ENCODE measurements at places on chromosomes 6 and 20.

DNA sequence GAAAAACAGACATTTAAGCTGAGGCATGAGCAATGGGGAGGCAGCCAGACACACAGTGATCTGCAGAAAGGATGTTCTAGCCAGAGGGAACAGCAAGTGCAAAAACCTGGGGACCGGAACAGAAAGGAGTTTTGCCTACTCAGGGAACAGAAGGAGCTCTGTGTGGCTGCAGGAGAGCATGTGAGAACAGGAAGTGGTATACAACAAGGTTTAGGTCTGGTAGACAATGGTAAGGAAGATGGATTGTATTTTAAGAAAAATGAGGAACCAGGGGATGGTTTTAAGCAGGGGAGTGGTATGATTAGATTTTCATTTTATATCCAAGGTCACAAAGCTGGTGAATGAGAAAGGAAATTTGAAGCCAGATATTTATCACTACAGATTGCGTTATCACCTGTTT is 157.5 kb downstream of the UNC5CL start:
- DNase-seq = no peak

- no peak for DNase-seq
Measured at GRCh38 chr6:35638679-35639078, 50.0 kb downstream of the FKBP5 start.

DNA sequence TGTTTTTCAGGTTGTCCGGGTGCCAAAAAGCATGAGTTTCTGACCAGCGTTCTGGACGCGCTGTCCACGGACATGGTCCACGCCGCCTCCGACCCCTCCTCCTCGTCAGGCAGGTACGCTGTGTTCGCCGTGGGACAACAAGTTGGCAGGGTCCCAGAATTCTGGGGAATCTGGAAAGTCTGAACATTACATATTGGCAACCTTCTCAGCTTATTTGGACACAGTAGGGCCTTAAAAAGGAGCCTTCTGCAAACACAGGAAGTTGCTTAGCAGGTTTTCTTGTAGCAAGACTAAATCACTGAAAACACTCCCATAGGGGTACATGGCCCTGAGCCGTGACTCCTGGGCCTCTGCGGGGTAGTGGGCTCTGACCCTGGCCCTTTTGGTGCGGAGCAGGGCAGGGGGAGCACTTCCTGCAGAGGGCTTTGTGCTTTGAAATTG is 209.7 kb downstream of the SMOC2 start:
- DNase-seq = no peak

- DNase-seq = no peak
Measured at GRCh38 chr6:114202389-114202788, 140.4 kb downstream of the HS3ST5 start.

GRCh38 chr6:5086294-5086890 is 1.3 kb downstream of the PPP1R3G start:
- DNase-seq = no peak

GRCh38 chr20:79565-79964 is 7.9 kb upstream of the DEFB125 start:
- no peak for DNase-seq

DNA sequence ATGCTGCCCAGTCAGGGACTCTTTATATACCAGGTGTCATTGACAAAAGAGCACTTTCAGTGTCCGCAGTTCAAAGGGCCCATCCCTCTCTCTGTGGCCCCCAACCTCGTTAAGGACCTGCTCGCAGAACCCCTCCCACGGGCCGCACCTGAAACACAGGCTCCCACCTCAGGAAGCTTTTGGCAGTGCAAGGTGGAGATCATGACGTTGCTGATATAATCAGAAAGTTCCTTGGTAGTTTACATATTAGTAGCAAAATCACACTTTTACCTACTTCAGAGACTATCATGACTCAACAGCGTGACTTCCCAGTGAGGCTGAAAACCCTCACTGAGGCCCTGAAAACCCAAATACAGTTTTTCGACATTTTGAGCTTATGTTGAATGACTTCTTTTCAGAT is 4.1 kb downstream of the TTLL2 start:
- DNase-seq = no peak

DNA sequence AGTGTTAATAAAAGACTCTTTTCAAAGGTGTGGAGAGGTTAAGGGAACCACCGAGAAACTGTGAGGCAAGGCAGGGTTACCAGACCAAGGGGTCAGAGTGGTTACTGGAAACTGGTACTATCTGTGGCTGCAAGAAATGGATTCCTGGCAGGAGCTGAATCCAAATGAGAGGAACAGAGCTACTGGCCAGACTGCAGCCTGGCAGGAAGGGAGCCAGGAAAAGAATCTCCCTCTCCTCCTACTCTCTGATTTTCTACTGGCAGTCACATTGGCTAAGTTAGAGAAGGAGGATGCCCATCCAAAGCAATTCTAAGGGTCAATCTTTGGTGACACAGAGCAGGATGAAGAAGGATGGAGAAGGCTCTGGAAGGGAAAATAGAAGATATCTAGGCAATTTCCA is 211.5 kb downstream of the GRM1 start:
- DNase-seq = no peak

- DNase-seq = peak; percentile 38
Measured at GRCh38 chr6:31225735-31226134, 46.2 kb downstream of the HLA-C start.

- DNase-seq = no peak
Measured at GRCh38 chr20:25271486-25272222, 23.8 kb downstream of the PYGB start.

DNA sequence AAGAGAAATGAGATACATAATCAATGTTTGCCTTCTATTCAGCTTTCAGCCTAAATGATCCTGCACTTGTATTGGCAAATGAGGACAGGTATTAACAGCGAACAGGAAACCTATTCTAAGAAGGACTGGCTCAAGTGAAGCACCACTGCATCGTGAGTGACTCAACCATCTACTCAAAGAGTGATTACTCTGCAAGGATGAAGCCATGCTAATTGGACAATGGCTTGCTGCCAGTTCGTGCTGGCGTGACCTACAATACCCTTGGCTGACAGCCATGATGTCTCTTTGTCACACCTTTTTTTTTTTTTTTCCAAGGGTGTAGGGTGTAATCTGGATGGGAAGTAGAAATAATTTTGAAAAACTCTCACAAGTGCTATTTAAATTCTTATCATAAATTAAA is 104.9 kb downstream of the GJA10 start:
- no peak for DNase-seq

DNA sequence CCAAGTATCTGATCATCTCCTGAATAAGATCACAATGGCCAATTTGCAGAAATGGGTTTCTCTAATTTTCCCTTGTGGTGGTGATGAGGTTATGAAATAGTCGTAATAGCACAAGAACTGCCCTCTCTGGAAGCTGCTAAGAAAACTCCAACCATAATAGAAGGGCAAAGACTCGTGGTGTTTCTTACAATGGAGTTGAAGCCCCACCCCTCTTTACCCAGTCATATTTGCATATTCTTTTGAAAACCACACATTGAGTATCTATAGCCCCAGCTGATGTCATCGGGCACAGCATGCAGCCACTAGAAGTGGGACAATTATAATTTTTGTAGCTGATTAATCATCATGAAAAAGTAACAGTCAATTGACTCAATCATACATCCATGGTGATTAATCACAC is 452.1 kb upstream of the POU3F2 start:
- DNase-seq = no peak

DNA sequence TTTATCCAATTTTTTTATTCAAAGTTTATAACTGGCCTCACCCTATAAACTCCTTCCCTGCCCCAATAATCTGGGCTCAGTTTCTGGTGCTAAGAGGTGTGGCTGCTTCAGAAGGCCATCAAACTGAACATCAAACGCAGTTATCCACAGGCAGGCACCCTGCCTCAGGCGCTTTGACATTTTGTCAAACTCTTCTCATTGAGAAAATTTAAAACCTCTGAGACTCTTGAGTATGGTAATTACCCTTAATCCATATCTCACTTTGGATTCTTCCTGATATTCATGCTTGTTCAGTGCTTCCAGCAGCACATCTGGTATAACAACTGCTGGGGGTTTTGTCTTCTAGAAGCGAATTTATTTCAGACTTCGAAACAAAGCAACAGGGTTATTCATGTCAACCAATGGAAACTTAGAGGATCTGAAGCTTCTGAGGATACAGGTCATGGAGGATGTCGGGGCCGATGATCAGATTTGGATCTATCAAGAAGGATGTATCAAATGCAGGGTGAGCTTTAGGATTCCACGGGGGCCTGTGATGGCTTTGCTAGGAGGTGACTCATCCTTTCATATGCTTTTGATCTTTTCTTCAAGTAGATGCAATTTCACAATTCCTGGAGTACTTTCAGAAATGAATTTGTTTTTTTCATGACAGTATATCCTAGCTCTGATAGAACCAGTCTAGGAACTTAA is 68.2 kb downstream of the RTN4IP1 start:
- no peak for DNase-seq

DNA sequence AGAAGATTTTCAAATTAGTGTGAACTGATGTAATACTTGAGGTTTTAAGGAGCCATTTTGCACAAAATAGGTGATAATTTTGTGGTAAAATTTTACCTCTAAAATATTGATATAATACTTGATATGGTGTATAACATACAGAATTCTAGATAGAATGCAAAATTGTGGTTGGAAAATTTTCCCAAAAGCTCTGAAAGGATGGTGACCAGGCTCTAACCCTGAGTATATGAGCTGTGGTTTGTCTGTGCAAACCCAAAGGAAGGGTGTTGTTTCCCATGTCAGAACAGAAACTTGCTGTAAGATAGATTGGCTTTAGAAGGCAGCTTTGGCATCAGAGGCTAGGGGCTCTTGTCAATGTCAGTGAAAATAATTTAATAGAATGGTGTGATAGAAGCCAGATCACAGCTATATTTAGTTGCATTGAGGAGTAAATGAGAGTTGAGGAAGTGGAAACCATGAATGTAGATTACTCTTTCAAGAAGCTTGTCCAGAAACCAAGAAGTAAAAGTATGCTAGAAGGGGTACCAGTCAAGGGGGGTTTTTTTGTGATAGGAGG is 257.7 kb downstream of the FARS2 start:
- DNase-seq = no peak

DNA sequence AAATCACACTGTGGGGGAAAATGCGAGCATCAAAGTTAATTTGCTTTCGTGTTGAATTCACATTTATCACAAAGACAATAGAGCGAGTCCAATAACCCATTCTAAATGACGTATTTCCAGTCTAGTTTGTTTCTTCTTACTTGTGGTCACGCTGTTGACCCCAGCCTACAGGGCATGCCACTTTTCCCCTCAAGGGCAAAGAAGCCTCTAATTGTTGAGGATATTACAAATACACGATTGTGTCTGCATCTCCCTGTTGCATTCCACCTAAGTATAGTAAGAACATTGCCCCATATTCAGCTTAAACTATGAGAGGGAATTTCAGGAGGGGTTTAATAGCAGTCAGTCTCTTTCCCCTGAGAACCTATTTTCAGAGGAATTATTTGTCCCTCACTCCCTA is 37.4 kb upstream of the DSP start:
- DNase-seq = no peak

GRCh38 chr6:120272038-120272437 is 922.5 kb upstream of the MAN1A1 start:
- no peak for DNase-seq

- no peak for DNase-seq
Measured at GRCh38 chr6:1991332-1991878, 254.0 kb downstream of the GMDS start.

DNA sequence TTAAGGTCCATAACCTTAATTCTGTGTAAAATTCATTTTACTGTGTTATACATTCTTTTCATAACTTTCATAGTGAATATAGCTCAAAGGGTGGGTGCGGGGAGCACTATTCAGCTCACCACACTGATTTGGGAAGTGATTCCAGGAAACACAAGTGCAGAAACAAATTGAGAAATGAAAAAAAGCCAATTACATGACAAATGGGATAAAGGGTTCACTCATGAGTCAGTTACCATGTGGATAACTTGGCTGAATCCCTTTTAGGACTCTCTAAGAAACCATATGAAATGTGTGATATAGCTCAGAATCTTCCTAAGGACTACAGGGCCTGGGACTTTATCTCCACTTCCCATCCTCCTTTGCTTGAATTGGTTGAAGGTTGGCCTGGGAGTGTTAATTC is 3.1 kb upstream of the BTN2A1 start:
- no peak for DNase-seq

- no peak for DNase-seq
Measured at GRCh38 chr20:63258781-63259180, 4.5 kb upstream of the NKAIN4 start.

DNA sequence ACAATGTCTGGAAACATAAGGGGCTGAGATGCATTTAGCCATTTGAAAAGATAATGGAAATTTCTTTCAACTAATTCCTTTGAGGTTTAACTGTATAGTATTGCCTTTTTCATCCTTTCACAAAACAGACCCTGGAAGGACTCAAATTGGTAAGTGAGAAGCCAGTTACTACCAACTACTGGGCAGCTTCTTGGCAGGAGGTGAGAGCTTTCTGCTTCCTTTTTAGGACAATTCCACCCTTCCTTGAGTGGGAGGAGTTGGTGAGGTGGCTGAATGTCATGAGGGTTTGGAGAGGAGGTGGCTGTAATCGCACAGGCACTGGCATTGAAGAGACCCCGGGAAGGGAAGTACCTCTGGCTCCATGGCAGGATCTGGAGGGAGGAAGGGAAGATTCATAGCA is 341.1 kb downstream of the NRN1 start:
- DNase-seq = no peak

DNA sequence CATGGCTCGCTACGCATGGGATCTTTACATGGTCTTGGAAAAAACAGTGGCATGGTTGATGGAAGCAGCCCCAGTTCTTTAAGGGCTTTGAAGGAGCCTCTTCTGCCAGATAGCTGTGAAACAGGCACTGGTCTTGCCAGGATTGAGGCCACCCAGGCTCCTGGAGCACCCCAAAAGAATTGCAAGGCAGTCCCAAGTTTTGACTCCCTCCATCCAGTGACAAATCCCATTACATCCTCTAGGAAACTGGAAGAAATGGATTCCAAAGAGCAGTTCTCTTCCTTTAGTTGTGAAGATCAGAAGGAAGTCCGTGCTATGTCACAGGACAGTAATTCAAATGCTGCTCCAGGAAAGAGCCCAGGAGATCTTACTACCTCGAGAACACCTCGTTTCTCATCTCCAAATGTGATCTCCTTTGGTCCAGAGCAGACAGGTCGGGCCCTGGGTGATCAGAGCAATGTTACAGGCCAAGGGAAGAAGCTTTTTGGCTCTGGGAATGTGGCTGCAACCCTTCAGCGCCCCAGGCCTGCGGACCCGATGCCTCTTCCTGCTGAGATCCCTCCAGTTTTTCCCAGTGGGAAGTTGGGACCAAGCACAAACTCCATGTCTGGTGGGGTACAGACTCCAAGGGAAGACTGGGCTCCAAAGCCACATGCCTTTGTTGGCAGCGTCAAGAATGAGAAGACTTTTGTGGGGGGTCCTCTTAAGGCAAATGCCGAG is 78.2 kb downstream of the ASXL1 start:
- no peak for DNase-seq
